Fibroblast of skin of right quadriceps (primary cell): ENCODE measurements at places on chromosomes 12 and 14.

DNA sequence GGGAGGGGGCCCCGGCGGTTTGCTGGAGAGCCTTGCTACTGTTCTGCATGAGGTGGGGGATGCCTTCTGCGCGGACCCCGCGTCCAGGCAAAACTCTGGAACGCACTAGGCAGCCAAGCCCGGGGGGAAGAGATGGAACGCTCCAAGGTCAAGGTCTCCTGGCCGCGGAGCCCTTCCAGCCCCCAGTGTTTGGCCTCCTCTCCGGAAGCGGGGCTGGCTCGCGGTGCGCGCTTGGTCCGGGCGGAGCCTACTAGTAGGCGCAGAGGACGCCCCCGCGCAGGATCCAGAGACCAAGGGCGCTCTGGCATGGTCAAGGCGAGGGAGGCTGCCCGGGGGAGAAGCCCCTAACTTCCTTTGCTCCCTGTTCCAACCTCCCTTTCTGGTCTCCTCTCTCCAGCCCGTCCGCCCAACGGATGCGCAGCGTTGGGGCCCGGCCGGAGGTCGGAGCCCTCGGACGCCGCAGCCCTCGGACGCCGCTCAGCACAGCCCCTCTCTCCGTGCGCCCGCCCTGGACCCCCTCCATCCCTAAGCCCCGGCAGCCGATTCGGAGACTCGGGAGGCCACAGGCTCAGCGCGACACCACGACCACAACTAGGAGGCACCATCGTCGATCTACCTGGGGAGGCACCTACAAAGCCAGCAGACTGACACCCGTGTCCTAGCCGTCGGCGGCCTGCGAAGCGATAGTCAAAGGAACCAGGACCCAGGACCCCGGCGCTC is 669 bp upstream of the KCNK13 start:
- no peak for DNase-seq

DNA sequence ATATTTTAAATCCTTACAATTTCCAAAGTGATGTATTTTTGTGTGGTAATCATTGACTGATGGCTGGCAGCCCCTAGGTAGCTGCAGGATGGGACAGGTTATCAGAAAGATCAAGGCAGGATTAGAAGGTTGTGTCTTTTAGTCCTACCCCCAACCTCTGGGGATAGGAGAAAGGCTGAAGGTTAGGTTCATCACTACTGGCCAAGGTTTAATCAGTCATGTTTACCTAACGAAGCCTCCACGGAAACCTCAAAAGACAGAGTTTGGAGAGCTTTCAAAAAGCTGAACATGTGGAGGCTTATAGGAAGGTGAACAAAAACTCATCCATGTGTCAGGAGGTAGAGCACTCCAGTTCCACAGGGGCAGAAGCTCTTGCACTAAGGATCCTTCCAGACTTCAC is 77.5 kb upstream of the CD163 start:
- DNase-seq, result no peak

DNA sequence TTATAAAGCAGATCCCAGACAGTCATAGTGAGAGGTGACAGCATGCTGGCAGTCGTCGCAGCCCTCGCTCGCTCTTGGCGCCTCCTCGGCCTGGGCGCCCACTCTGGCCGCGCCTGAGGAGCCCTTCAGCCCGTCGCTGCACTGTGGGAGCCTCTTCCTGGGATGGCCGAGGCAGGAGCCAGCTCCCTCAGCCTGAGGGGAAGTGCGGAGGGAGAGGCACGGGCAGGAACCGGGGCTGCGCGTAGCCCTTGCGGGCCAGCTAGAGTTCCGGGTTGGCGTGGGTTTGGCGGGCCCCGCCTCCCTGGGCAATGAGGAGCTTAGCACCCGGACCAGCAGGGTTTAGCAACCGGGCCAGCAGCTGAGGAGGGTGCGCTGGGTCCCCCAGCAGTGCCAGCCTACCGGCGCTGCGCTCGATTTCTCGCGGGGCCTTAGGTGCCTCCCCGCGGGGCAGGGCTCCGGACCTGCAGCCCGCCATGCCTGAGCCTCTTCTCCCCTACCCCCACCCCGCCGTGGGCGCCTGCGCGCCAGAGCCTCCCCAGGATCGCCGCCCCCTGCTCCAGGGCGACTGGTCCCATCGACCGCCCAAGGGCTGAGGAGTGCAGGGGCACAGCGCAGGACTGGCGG is 451.2 kb upstream of the DCN start:
- no peak for DNase-seq

DNA sequence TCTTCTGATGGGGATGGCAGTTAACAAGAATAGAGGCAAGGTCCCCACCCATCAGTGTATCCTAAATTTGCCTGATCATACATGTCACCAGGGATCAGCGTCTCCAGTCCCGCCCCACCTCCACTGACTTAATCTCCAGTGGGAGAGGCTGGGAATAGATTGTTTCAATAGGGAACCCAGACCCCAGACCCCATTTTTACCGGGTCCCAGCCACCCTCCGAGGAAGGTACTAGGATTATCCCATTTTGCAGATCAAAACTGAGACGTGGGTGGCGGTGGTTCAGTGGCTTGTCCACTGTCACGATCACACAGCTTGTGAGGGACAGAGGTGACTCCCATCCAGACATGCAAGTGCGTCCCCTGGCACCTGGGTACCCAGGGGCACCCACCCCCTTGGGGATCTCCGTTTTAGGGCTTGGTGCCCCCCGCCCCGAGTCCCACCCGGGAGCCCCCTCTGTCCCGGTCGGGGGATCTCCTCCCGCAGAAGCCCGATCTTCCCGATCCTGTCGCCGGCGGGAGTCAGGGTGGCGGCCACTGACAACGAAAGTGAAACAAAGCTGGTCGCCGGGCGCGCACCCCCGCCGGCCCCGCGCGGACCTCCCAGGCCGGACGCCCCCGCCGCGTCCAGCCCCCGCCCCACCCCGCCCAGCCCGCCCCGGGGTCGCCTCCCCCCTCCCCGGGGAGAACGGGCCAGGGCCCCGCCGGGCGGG is 523 bp downstream of the WSB2 start:
- DNase-seq, result peak; percentile 17

GRCh38 chr12:100368066-100368465 is 11.2 kb downstream of the SLC17A8 start:
- no peak for DNase-seq

GRCh38 chr14:50237427-50237826 is 6.0 kb upstream of the SOS2 start:
- DNase-seq, result no peak

DNA sequence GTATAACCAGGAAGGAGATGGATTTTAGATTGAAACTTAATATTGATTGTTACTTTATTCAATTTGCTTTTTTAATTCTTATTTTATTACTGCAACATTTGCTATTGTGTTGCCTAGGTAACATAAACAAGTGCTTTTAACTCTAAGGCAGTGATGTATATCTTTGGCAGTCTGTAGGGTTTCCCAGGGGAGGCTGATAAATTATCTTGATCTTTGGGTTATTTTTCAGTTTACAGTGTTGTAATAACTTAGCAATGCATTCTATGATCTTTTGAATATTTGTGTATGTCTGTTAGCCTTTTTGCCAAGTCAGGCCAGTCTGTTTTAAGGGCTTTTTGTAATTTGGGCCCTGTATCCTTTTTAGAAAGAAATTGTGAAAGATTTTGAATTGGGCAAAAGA is 7.8 kb upstream of the DTD2 start:
- peak; percentile 66 for DNase-seq

GRCh38 chr12:51240971-51241370 is 2.3 kb downstream of the DAZAP2 start:
- peak; percentile 21 for DNase-seq

DNA sequence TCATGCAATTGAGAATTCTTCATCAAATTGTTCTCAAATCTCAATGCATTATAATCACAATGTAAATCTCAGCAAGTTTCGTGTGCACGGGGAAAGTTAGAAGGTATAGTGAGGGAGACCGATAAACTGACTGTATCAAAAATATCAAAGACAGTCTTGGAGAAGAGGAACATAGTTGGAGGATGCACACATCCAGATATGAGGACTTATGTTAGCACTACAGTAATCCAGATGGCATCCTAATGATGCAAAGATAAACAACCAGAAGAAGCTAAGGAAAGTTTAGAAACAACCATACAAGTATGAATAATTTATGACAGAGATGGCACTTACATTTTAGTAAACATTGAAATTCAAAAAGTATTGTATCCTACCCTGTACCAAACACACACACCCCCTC is 760.1 kb downstream of the RPS29 start:
- DNase-seq, result no peak
